ENCODE measurements at places on chromosomes 2 and 18.

GRCh38 chr18:9094307-9095226 lies 7.9 kb upstream of the NDUFV2 start:
- no peak for DNase-seq

DNA sequence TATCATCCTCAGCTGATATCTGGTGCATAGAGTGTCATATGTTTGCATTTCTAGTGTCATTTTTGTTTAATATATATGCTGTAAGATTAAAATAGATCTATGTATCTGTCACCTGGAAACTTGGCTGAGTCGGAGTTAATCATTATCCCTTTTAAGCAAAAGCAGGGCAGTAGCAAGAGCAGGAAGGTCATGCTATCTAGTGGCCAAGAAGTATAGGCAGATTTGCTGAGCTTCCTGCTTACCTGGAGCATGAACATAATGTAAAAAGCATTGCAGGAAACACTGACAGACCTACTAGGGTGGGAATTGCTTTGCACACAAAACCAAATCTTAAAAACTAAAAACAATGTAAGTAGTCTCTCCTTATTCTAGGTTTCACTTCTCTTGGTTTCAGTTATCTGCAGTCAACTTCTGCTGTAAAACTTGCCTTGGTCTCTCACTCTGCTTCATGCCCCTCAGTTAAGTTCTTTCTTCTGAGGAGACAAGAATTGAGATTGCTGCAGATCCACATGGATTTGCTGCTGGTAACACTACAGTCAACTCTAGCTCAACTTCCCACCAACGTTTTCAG lies 295.3 kb downstream of the CDH7 start:
- DNase-seq, result no peak

GRCh38 chr2:209845666-209846065 lies 74.0 kb downstream of the UNC80 start:
- no peak for DNase-seq

DNA sequence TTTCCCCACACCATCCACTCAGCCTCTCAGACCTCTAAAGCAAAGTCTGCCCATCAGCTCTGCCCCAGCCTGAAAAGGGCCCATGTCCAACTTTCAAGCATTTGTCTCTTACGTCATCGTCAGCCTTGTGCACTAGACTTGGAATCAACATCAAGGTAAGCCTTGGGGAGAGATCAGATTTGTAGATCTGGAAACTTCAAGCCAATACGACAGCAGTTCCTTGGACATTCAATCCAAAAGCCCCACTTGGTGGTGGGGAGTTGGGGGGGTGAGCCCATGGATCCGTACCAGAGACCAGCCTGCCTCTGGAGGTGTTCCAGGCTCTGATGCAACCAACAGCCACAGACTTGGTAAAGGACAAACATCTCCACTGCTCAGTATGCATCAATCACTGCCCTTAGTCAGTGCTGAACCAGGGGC lies 206.8 kb upstream of the MEIS1 start:
- no peak for DNase-seq

DNA sequence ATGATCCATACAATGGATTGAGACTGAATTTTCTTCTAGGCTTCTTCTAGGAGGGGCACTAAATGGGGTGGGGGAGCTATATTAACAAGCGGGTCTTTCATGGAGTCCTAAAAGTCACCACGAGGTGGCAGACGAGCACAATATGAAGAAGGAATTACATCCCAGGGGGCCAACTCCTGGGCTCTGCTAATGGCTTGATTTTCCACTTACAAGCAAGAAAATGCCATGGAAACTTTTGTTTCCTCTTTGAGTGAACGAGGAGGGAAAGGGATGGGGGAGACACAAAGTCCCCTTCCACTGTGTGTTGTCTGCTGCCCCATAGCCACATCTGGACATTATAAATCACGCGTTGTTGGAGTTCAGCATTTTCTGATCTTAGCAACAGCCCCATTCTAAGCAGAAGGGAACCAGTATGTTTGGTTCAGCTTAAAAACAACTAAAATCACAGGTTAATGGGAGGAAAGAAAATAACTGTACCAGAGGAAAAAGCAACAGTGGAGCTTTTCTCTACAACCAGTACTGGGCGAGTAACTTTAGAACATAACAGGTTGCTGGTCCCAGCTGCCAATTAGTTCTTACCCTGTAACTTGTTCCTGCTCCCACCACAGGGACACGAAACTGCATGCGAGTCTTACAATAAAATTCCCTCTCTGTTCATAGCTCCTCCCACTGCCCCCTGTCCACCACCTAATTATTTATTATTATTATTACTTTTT lies 285.0 kb upstream of the PARD3B start:
- DNase-seq, result peak; percentile 4

- DNase-seq, result no peak
Observed at GRCh38 chr2:151975460-151976414, 123.1 kb downstream of the CACNB4 start.

DNA sequence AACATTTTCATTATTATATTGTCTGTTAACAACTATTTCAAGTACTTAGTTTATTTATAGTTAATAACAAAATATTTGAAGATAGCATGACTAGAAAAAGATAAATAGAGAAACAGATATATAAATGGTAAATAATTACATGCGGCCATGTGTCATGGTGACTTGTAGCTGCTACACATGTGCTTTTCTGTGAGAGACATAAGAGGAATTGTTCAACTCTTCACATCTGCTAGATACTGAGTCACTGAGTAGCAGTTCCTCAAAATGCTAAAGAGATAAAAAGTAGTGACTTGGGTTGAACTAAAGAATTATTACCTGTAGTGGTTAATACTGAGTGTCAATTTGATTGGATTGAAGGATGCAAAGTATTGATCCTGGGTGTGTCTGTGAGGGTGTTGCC lies 37.5 kb upstream of the SCN9A start:
- no peak for DNase-seq

DNA sequence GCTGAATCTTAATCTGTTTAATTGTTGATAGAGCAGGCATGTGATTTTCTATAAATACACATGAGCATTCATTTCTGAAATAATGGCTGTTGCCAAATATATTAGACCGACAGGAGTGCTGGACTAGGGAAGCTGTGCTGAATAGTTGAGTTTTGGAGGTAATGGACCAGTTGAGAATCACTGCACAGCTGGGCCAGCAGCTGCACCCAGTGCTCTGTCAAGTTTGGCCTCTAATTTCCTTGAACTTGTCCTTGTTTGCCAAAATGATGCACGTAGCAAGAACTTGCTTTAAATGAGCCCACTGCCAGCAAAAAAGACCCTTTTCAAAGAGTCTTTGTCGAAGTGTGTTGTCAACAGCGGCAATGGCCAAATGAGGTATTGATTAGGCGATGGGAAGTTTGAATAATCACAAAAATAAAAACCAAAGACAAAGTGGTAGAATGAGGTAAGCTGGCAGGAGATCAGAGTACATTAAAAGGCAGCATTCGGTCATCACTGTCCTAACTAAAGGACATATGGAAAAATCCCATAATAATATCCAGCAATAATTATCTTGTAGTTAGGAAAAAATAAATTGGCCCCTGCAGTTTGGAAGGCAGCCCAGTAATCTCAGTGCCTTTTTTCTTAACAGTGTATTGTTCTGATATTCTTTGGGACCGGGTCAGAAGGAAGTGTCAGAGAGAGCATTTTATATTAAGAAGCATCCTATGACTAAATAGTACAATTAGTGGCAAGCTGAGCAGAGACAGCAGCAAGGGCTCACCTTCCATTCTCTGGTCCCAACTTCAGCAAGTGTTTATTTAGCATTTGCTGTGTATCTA lies 126.2 kb downstream of the RAPGEF4 start:
- no peak for DNase-seq
